Head of caudate nucleus (tissue), 42 donors: ENCODE measurements at places on chromosomes 6 and 20.

- no peak for DNase-seq
Measured at GRCh38 chr6:12343440-12344162, 53.4 kb downstream of the EDN1 start.

- DNase-seq, result no peak
Measured at GRCh38 chr6:74550821-74551220, 655.0 kb downstream of the COL12A1 start.

GRCh38 chr6:143007646-143008045 lies 53.0 kb upstream of the AIG1 start:
- DNase-seq, result no peak

- DNase-seq, result no peak
Measured at GRCh38 chr6:124882579-124883393, 79.5 kb upstream of the RNF217 start.

GRCh38 chr6:108594640-108595039 lies 33.9 kb downstream of the FOXO3 start:
- no peak for DNase-seq
